ENCODE measurements at places on chromosomes 12 and 14.

DNA sequence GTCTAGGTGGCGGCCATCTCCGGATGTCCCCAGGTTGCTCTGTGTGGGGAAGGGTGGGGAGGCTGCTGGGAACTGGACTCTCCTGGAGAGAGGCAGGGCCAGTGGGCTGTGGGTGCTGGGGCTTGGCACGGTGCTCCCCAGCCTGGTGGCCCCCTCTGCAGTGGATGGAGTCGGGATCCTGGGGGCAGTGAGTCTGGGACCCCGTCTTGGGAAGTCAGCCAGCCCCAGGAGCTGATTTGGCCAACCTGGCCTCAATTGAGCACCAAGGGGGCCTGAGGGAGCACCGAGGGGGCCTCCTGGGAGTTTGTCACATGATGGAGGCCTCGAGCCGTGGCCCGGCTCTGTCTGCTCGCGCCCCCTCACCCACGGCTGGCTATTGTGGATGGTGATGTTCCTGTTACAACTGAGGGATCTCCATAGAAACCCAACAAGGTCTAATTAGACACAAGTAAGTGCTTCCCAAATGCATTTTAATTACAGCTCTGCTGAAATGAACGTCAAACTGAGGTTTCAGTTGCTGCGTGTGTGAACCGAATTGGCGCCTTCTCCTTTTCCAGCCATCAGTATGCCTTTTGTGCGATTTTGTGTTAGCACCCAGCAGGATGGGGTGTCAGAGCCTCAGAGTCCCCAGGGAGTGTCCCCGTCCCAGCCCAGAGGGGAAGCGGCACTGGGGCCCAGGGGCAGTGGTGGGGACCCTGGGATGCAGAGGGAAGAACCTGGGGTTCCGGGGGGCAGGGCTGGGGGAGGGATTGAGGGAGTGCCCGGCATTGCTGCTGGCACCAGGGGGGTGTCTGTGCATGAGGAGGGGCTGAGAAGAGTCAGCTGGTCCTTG lies 71.8 kb downstream of the KIF26A start:
- no peak for DNase-seq

DNA sequence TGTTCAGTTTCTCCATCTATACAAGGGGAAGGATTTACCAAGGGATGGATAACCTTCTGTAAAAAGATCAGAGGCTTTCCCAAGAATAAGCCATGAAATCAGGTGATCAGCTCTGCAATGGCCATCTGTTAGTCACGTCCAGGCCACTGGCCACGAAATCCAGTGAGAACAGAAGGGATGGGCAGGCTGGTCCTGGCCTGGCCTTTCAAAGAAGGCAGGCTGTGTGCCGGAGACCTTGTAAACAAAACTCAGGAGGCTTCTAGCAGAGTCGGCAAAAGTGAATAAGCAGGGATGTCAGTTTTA lies 68.5 kb downstream of the RNF34 start:
- DNase-seq = no peak

DNA sequence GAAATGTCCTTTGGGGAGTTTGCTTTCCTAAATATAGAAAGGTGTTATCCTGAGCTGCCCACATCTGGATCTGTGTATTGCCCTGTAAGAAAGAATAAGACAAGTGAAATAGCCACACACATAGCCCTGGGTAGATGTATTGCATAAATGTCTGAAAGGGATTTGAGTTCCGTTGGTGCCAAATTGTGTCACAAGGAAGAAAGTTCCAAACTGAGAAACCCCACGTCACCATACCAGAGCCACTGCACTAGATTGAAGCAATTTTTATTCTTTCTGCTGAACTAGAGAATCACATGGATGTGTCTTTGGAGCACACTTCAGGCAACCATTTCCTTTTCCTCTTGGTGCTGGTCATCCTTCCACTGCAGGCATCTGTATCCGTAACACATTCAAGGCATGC lies 5.0 kb downstream of the RNASE9 start:
- no peak for DNase-seq

GRCh38 chr12:105409801-105410471 lies 79.4 kb downstream of the C12orf75 start:
- DNase-seq = no peak

DNA sequence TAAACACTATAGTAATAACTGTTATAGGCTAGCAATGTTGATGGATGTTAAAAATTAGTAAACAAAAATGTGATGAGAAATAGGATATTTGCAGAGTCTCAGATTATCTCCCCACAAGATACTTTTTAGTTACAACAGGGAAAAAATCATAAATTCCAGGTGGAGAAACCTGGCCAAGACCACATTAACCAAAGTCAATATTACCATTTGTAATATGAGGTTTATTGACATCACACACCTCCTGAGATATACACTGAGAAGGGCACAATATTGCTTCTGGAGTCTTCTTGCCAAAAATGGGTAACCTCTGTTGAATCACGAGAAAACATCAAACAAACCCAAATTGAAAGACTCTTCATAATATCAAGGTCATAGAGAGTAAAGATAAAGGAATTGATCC lies 72.3 kb upstream of the AMIGO2 start:
- DNase-seq = no peak

- DNase-seq = no peak
Observed at GRCh38 chr14:36306836-36307235, 13.6 kb downstream of the MBIP start.

GRCh38 chr12:46908236-46908935 lies 82.6 kb upstream of the SLC38A4 start:
- DNase-seq = no peak

DNA sequence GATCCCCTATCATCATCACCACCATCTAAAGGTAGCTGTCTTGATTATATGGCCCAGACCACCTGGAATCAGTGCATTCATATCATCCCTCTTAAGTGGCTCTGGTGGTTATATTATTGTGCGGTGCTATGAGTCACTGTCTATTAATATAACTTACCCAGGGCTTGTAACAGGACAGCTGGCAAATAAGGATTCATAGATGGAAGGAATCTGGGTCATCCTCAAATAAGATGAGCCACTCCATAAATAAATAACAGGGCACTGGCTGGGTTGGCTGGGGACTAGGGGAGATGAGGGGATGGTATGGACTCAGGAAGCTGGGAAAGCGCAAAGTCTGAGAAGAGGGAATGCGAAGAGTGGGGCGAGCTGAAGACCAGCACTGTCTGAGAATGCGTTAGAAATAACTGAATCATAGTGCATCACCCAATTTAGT lies 216.1 kb downstream of the NUAK1 start:
- no peak for DNase-seq

DNA sequence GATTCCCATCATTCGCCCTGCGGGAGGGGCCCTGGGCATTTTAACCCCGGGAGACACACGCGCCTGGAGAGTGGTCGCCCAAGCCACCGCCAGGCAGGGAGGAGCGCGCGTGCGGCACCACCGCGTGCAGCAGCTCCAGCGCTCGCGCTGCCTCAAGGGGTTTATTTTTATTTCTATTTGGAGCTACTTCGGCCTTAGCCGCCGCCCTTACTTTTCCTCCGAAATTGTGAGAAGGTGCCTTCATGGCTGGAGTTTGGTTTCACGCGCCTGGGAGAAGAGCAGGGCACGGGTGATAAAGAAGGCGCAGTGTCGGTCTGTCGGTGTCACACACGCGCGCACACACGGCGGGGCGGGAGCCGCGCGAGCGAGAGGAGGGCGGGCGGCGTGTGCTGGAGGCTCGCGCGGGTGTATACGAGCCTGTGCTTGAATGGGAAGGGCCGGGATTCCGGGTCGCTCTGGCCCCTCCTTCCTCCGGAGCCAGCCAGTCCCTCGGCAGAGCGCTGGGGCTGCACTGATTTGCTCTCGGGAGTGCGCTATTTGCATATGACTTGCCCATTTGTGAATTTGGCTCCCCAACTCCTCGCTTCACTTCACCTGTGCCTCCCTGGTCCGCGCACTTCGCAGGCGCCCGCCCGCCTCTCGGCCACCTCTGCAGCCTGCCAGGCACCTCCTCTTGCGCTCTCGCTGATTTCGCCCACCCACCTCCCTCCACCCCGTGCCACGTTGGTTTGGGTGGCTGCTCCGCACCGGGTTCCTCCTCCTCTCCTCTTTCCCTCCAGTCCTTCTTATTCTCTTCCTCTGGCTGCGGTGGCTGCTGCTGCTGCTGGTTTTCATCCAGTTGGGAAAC lies 932.3 kb downstream of the DIO2 start:
- no peak for DNase-seq

GRCh38 chr14:92546347-92547053 lies 32.9 kb downstream of the RIN3 start:
- DNase-seq = no peak

- peak; percentile 92 for DNase-seq
Observed at GRCh38 chr14:67680121-67680602, 5.7 kb upstream of the VTI1B start.

DNA sequence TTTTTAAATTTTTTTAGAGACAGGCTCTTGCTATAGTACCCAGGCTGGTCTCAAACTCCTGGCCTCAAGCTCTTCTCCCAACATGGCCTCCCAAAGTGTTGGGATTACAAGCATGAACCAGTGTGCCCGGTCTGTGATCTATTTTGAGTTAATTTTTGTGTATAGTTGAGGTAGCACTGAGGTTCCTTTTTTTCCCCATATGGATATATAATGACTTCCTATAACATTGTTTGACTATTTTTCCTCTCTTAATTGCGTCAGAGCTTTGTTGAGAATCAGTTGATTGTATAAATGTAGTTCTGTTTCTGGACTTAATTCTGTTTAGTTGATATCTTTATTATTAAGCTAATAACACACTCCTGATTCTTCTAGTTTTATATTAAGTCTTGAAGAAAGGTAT lies 8.6 kb upstream of the M6PR start:
- DNase-seq = no peak

- DNase-seq = no peak
Observed at GRCh38 chr12:116529048-116529447, 30.1 kb upstream of the MAP1LC3B2 start.

DNA sequence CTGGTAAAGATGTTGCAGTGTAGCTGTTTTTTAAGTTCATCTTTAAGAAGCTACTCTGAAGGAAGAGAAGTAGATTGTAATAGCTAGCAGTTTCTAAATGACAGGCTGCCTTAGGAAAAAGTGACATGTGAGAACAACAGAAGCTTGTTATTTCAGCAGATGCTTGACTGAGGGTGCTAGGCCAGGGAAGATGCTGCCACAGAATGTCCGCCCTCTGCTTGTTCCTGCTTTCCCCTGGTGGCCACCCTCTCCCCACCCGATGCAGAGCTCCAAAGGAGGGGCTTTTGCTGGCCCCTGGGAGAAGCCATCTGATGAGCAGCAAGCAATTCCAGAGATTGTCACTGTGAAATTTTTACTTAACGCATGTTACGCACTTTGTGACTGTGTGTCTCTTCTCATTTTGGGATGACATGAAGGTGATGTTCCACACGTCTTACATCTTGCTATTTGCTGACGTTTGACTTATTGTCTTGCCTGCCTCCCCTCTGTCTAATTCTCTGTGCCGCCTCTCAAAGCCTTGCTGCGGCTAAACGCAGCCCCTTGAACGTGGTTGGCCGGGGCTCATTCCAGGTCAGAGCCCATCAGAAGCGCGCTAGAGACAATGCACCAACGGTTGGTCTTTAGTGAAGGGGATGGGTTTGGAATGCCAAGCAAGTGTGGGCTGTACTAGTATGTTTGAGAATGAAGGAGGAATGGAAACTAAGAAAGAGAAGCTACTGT lies 44.8 kb downstream of the WDR20 start:
- DNase-seq = no peak

DNA sequence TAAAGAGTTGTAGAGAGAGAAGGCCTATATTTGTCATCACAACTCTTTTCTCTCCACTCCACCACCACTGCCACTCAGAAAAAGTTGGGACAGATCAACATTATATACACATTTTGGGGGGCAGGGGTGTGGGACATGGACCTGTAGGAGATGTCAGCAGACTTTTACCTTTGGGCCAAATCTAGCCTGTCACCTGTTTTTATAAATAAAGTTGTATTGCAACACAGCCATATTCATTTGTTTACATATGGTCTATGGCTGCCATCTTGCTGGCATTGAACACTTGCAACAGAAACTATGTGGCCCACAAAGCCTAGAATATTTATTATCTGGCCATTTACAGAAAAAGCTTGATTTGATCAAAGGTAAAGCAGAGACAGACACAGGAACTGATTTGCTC lies 250.7 kb downstream of the BTG1 start:
- DNase-seq = no peak

- no peak for DNase-seq
Observed at GRCh38 chr12:130702966-130703732, 12.9 kb downstream of the RIMBP2 start.

- DNase-seq = no peak
Observed at GRCh38 chr14:36997843-36998242, 174.6 kb downstream of the SLC25A21 start.

DNA sequence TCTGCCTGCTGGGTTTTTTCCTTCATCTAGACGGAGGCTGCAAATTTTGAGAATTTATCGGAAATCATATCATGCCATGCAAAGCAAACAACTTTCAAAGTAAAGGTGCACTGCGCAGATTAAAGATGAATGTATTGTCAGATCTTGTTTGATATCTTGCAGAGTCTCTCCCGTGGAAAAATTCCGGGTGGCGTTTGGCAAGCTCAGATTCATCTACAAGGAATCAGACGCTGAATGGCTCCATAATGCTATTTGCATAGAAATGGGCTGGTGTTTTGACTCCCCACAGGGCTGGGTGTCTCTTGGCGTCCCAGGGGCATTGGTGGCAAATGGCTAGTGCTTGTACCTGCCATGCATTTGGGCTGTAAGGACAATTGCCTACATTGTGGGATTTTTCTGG lies 274.0 kb downstream of the VRK1 start:
- DNase-seq = no peak

- DNase-seq = no peak
Observed at GRCh38 chr12:108852674-108853309, 4.6 kb downstream of the SSH1 start.
